ENCODE measurements at places on chromosomes 7 and 10.

DNA sequence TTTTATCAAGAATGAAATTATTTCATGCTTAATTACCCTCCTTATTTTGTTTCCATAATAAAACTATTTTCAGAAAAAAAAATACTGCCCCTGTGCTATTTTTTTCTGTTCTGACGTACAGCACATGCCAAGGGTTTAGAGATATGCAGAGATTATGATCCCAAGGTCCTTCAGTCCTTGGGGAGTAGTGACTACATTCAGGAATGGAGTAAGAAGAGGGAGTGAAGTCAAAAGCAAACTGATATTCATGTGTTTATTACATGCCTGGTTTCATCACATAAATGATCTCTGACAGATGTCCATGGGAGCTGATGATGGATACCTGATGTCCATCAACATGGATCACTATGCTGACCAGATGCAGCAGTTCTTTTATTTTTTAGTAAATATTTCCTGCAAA lies 17.2 kb downstream of the AKAP9 start:
- no peak for DNase-seq

DNA sequence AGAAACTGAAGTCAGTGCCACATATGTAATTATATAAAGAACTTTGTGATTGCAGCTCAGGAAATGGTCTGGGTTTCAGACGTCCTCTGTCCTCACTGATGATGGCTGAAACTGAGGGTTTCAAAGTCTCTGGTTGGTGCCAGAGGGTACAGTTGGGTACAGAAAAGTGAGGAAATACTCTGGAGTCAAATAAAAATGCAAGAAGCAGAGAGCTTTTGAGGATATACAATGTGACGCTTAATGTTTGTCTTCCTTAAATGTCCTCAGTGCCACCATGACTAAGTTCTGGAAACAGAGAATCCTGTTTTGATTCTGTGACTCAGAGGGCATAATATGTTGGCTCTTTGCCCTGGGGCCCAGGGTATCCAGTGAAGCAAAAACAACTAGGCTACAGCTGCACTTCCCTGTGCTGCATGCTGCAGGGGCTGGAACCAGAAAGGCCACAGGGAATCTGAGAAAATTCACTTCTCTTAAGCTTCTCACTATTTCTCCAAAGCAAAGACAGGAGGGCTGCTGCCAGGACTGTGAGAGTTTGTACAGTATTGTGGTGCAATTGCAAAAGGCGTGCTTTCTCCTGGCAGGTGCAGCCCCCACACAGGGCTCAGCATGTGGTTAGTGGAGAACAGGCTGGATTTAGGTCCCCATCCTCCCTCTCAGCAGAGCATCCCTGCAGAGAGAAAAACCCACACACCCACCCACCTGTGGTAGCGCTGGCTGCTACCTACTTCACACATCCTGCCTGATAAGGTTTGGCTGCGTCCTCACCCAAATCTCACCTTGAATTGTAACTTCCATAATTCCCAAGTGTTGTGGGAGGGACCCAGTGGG lies 169.5 kb upstream of the SVIL start:
- no peak for DNase-seq

- no peak for DNase-seq
Observed at GRCh38 chr10:72682638-72683037, 9.3 kb upstream of the MCU start.

GRCh38 chr10:87038786-87039185 lies 18.7 kb downstream of the FAM25A start:
- DNase-seq = no peak

DNA sequence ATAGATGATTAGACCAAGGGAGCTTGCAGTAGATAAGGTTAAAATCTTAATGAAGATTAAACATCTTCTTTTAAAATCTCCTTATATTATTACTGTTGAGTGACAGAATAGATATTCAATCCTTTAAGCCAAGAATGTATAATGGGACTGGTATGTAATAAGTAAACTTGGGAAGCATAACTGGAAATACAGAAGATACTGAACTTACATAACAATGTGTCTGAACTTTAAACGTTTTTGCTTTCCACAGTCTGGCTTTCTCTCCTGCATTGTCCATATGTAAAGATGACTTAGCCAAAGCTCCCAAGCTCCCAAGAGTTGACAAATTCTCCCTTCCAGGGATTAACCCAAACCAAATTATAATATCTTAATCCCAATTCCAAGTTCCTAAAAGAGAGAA lies 129.8 kb downstream of the KCND2 start:
- no peak for DNase-seq

Measured in NCI-H1930 (cell line).